ENCODE measurements at places on chromosomes 3 and 15. TPM values are rescaled to one million over a fixed set of nuclear protein-coding genes. Genes with fewer than 3 reads are reported as not detected.

Gene OR5K2
- not detected for polyA plus RNA-seq

Gene PPP1R14D
- not detected for polyA plus RNA-seq

Gene RBMS3
- polyA plus RNA-seq: 18.7 TPM

Gene RETNLB
- not detected for polyA plus RNA-seq

Gene TUBGCP5
- 22.0 TPM for polyA plus RNA-seq

Gene FOXB1
- polyA plus RNA-seq: not detected

Gene GOLGA6L7
- not detected for polyA plus RNA-seq

Gene DPPA2
- not detected for polyA plus RNA-seq

Gene SCAANT1
- polyA plus RNA-seq: not detected

Gene TJP1
- 110 TPM for polyA plus RNA-seq

Gene SLC6A20
- polyA plus RNA-seq: not detected

Gene CLDN1
- 3.0 TPM for polyA plus RNA-seq

Gene DUOX2
- polyA plus RNA-seq: not detected
